ENCODE measurements at places on chromosomes 4 and X.

- DNase-seq = no peak
Observed at GRCh38 chrX:80021621-80022020, 7.1 kb downstream of the TBX22 start.

- DNase-seq = no peak
Observed at GRCh38 chr4:112793033-112793432, 156.1 kb downstream of the LARP7 start.

GRCh38 chrX:153974003-153974725 lies 1.6 kb downstream of the TMEM187 start:
- no peak for DNase-seq

- no peak for DNase-seq
Observed at GRCh38 chrX:30504309-30504708, 73.3 kb downstream of the TASL start.

- DNase-seq = no peak
Observed at GRCh38 chrX:19616959-19617358, 101.7 kb upstream of the MAP3K15 start.

DNA sequence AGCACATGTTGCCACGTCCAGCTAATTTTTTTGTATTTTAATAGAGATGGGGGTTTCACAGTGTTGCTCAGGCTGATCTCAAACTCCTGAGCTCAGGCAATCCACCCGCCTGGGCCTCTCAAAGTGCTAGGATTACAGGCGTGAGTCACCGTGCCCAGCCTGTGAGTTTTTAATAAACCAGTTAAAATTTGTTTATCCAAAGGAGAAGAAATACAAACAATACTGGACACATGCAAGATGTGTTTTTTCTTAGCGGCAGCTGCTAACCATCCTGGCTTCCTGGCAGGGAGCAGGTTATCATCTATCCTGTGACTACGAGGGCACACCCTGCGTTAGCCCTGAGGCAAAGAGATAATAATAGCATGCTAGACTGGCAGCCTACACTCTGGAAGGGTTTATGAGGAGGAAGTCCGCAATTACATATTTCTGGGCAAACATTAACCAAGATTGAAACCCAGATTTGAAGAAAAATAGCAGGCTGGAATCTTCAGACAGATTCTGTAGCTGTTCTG lies 191.4 kb downstream of the SPRY1 start:
- no peak for DNase-seq

- DNase-seq = no peak
Observed at GRCh38 chr4:183675625-183676024, 16.5 kb downstream of the TRAPPC11 start.

GRCh38 chr4:182619660-182620059 lies 297.5 kb downstream of the DCTD start:
- no peak for DNase-seq

Data from germinal center (tissue), 1 donor.